ENCODE measurements at places on chromosomes 11 and 22.

DNA sequence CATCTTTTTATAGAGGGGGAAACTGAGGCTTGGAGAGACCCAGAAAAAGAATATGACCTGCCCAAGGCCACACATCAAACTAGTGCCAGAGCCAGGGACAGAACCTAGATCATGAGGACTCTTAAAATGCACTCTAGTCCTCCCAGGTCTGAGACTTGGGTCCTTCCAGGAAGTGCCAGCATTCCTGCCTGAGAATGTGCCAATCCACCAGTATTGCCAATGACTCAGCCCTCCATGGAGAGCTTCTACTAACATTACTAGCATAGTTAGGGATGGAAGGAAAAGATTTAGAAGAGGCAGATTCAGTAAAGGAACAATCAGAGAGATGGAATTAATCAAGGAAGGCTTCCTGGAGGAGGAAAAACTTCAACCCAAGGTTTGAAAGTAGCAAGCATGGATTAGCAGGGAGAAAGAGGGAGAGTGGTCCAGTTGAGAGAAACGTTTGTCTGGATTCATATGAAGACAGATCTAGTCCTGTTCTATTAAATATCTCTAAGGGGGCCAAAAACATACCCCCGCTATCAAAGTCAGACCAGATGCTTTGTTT is 20.1 kb upstream of the SMIM35 start:
- DNase-seq = no peak

GRCh38 chr11:92643827-92644226 is 325.6 kb upstream of the MTNR1B start:
- no peak for DNase-seq

DNA sequence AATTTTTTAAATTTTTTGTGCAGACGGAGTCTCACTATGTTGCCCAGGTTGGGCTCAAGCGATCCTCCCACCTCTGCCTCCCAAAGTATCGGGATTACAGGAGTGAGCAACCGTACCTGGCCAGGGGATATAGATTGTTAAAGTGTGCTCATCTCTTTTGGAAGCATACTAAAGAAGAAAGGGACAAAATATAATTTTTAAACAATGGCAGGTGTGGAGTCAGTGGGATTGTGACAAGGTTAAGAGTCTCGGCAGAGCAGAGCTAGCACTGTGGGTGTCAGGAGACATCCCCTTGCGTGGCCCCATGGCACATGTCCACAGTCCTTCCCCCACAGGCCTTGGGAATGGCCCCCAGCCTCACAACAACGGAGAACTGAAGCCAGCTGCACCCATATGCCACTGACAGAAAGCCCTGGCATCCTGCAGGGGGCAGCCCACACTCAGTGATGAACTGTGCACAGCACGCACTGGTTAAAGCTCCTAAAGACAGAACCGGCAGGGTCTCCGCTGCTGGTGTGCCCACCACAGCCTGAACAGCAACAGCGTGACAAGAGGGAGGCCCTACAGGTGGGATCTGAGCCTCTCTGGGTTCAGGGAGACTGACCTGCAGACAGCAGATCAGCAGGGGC is 29.9 kb downstream of the SERPIND1 start:
- DNase-seq = peak; percentile 70

DNA sequence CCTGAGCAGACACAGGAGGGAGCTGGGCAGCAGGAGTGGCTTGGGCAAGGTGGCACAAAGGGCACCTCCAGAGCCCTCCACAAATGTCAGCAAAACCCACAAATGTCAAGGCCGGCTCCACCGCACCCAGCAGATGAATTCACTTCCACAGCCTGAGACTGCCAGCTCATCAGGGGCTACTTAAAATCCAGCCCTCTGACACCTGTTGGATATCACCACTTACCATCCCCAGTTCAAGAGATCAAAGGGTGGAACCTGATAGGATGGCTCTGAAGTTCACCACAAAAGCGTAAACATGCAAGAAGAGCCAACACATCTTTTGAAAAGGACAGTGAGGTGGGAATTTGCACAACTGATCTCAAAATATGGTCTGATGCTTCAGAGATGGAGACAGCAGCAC is 168.6 kb upstream of the GRK3 start:
- DNase-seq = no peak

- peak; percentile 57 for DNase-seq
These were observed 25.5 kb downstream of the SCGB1A1 start for GRCh38 chr11:62444236-62444833.

- peak; percentile 28 for DNase-seq
These were observed 33.5 kb upstream of the OR10W1 start for GRCh38 chr11:58301576-58301975.

DNA sequence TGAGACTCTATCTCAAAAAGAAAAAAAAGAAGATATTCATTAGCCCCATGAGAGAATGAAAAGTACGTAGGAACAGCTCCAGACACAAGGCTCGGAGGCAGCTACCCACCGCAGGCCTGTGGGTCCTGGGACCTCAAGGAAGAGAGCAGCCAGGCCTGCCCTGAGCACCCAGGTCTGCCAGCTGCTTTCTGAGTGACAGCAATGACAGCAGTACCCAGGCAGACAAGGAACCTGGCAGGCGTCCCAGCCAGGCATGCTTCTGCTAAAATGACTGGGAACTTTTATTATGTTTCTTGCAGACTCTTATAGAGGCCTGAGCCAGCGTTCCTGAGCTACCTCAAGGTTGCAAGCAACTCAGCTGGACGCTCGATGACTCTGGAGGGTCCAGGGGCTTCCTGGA is 31.6 kb downstream of the CPT1A start:
- no peak for DNase-seq

- DNase-seq = peak; percentile 89
These were observed 1.1 kb upstream of the EXT2 start for GRCh38 chr11:44094260-44094868.

DNA sequence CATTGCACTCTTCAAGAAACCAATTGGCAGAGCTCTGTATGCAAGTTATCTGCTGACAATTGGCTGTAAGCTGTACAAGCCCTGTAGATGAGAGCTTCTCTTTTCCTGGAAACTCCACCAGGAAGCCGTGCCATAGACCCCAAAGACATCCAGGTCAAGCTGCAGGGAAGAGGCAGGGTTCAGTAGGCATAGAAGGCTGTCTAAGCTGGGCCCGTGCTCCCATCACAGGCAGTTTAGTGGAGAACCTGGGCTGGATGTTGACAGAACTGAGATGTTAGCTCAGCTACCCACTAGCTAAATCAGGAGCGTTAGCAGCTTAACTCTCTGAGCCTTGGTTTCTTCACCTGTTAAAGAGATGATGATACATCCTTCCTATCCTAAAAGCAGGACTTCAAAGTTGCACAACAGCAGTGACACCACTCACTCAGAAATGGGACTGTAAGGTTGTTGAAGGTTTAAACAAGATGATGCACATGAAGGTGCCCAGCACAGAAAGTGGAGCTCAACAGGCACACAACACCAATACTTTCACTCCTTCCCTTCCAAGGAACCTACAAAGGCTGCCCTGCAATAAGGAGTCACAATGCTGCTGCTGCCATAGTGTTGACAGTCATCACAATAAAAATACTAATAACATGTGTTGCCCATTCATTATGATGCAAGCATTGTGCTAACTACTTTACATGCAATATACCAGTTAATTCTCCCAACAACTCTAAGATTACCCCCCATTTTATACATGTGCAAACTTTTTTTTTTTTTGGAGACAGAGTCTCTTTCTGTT is 115.4 kb downstream of the ZBTB16 start:
- no peak for DNase-seq

DNA sequence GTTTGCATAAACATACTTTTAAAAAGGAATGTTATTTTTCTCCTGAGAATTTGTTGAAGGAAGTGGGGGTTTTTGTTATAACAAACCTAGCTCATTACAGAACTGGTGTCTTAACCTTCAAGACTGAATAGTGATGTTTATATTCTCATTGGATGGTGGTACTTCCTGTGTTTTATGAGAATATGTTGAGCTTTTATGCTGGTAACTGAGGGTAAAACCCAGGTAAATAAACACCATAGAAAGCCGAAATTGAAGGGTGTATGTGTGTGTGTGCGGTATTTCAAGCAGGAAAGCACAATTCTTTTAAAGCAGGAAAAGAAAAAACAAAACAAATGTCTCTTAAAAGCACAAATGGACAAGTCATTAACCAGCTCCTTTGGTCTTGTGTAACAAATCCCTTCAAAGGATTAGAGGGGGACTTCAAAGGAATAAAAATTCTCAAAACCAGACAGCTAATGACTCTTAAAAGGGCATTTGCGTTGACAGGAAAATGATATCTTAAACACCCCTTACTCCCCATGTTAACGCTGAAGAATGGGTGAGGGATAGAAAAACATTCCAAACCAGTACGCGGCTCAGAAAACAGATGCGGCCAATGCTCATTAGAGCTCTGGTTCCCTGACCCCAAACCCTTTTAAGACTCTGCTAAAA is 23.8 kb downstream of the LMO2 start:
- DNase-seq = no peak

GRCh38 chr11:65279741-65280440 is 18.1 kb downstream of the POLA2 start:
- peak; percentile 96 for DNase-seq

GRCh38 chr22:35126993-35127392 is 61.0 kb downstream of the ISX start:
- no peak for DNase-seq

DNA sequence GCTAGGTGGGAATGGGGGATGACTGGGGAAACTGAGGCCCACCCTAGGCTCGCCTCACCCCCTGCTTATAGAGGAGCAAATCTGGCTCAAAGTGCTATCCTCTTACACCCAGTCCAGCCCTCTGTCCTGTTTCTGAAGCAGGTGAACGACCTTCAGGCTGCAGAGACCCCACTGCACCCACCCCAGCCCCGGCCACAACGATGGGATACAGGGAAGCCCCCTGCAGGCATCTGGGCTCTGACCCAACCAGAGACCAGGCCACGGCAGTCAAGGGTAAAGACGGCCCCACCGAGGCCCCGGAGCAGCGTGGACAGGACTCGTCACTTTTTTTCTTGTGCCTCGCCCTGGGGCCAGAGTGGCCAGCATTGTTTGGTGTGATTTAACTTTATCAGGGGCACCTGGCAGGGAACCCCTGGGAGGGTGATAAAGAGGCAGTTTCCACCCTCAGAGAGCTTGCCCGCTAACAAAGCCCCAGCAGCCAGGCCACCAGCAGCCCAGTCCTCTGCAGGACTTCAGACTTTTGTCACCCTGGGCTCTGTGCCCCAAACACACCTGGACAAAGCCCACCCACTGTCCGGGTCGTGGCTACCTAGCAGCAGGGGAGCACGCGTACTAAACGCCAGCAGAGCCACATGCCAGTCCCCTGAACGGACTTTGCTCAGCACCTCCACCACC is 612.6 kb downstream of the TBC1D22A start:
- no peak for DNase-seq

DNA sequence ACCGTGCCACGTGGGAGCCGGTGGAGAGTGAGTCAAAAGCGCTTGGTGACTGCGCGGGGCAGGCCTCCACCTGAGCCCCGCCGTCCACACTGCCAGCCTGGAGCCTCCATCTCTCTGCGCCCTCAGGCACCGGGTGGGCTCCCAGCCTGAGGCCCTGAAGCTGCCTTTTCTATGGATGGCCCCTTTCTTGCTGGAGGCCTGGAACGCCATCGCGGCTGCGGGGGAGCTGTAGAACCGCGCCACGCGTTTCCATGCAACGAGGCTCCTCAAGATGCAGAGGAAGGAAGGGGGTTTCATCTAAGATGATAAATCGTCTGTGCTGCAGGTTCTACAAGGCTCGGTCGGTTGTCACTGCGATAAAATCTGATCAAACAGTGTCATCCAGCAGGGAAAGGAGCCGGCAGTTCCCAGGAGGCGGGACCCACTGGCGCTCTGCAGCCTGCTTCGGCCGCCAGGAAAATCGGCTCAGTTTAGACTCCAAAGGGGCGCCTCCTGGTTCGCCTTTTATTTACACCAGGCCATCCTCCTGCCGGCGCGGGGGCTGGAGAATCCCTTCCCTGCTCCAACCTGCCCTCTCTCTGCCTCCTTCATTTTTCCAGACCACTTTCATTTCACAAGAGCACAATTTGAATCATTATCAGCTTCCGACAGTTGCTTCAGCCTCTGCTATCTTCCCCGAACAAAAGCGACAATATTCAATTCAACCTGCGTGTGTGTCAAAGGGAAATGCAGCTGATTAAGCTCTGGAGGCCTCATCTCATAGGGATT is 624.4 kb downstream of the BRD1 start:
- no peak for DNase-seq

GRCh38 chr11:117583063-117583801 is 213.8 kb downstream of the DSCAML1 start:
- no peak for DNase-seq

- peak; percentile 58 for DNase-seq
These were observed at the start of gene KLHDC7B for GRCh38 chr22:50545522-50546325. TSS of gene KLHDC7B (plus strand) at chr22:50545899. CDS start at chr22:50546244, 345 bp downstream.

DNA sequence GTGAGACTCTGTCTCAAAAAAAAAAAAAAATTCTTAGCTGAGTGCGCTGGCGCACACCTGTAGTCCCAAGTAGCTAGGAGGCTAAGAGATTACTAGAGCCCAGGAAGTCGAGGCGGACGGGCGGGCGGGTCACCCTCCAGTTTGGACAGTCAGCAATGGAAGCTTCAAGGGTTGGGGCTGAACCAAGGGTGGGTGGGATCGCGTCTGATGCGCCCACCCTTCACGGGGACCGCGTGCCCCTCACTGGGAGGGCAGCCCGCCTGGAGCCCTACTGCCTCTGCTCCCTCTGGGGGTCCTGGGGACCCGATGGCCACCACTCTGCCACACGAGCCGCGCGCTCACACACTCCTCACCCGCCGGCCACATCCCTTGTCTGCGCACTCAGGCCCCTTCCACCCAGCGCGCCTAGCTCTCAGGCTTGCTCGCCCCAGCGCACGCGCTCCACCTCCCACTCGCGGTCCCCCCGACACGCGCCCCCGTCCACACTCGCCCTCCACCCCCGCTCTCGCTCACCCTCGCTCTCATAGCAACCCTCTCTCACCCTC is 494 bp downstream of the CHID1 start:
- DNase-seq = no peak

DNA sequence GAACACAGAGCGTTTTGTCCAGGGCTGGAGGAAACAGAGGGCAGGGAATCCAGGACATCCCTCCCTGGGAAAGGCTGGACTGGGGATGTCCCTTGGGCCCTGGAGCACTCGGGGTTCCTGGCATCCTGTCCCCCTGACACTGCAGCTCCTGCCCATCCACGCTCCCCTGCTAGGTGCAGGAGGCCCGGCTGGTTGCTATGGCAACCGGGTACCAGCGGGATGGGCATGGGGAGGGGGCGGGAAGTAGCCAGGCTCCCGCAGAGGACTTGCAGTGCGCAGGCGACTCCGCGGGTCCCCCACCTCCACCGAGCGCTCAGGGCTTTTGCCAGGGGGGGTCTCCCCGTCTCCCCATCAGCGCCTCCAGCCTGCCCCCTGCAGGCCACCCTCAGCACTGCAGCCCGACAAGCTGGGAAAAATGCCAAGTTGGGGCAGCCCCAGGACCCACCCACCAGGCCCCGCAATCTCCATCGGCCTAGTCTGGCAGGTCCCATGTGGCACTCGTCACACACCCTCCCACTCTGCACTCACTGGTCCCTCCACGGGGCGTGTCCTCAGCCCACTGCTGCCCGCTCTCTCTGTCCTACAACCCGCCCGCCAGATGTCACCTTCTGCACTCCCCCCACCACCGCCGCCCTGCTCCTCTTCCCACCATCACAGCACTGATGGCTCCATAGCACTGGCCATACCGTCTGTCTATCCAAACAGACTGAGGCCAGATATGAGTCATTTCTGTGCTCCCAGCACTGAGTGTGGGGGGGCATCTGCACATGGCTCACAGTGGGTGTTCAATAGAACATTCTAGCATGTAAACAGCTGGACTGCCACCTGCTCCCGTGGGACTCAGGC is 31.5 kb downstream of the KIAA0930 start:
- peak; percentile 89 for DNase-seq
